ENCODE measurements at places on chromosomes 4 and X.

- DNase-seq, result no peak
Measured at GRCh38 chr4:184958127-184958922, 60.0 kb upstream of the HELT start.

- DNase-seq, result no peak
Measured at GRCh38 chrX:119411959-119412358, 12.8 kb downstream of the SLC25A43 start.

- no peak for DNase-seq
Measured at GRCh38 chrX:135432881-135433521, 11.3 kb downstream of the SMIM10L2A start.

DNA sequence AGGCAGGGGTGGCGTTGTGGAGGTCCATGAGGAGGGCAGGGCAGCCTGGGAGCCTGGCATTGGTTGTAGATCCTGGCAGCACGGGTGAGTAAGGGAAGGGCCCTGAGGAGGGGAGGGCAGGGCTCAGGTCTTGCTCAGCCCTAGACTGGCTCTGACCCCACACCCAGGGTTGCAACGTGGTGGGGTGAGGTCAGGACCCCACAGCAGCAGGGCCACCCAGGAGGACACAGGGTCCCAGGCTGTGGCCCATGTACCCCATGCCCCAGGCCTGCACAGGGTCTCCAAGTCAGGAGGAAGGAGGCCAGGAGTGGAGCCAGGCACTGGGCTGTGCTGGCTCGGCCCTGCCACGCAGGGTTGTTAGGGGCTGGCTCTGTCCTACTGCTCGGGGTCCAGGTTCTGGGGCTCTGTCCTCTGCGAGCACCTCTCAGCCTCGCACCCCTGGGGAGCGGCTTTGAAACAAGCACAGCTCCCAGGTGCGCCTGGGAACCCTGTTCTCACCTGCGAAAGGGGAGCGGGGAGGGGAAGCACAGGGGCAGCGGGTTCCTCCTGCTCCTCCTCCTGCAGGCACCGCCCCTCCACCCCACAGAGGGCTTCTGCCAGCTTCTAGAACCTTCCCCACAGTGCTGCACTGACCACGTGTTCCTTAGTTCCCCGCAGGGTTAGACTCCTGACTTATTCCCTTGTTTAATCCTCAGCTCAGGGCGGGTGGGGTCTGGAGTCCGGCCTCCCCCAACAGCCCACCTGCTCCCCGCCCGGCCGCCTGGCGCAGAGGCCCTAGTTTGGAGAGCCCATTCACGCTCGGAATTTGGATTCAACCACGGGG is 20.4 kb downstream of the MSANTD1 start:
- no peak for DNase-seq

DNA sequence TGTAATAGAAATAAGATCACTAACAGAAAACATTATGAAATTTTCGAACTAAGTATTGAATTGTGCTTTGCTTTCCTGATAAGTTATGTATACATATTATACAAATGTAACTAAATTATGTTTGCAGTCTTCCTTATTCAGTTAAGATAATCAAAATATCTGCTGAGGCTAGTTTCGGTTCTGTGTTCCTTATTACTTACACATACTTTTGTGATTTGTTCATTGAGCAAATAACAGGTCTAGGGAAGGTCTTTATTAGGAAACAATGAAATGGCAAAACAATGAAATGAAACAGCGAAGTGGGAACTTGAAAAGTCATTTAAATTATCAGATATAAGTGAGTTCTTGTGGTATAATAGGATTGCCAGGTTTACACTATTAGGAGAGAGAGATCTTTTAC is 352.4 kb downstream of the GRIA2 start:
- no peak for DNase-seq

- DNase-seq, result no peak
Measured at GRCh38 chrX:55132416-55132815, 43.6 kb downstream of the PAGE2 start.

- DNase-seq, result peak; percentile 12
Measured at GRCh38 chr4:40055863-40056715, 561 bp upstream of the N4BP2 start.

DNA sequence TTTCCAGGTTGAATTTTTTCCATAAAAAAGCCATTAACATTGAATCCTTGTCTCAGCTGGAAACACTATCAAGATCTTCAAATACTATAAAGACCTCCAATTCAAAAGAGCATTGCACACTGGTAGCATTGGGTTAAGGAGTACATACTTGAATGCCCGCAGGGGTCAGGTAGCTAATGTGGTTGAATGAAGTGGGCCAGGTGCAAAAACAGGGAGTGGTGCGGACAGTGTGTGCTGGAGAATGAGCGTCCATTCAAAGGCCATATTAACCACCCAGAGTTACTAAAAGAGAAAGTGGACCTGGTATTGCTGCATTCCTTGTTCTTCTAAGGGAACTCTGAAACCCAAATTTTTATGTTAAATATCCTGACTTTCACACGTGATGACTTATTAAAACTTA is 91.6 kb downstream of the NYX start:
- no peak for DNase-seq

DNA sequence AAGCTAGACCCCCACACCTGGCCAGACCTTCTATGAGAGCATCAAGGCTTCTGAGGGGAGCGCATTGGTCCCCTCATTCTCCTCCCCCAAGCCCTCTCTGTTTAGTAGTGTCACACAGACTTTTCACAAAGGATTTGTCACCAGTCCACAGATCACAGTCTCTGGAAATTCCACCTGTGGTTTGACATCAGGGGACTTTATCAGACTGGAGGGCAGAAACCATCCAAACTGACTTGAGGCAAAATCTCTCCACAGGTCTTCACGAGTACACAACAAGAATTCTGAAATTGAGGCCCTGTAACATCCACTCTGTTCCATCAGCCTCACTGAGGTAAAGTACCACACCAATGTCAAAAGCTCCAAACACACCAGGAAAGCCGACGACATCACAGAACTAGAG is 112.5 kb downstream of the SH3KBP1 start:
- no peak for DNase-seq

DNA sequence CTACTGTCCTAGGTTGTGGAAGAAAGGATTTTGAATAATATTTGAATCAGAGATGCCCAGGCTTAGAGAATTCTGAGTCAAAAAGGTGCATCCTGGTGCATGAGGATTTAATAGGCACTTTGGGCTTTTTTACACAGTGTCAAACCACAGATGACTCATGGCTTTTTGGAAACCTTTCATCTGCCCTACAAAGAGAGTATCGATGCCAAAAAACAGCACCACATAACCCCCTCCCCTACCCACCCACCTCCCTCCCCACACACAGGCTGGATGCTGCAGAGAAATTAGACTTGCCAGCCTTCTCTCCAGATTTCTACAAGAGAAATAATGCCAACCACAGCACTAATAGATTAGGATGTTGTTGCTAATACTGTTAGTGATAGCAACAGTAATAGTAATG is 779.3 kb downstream of the NLGN4X start:
- DNase-seq, result no peak

DNA sequence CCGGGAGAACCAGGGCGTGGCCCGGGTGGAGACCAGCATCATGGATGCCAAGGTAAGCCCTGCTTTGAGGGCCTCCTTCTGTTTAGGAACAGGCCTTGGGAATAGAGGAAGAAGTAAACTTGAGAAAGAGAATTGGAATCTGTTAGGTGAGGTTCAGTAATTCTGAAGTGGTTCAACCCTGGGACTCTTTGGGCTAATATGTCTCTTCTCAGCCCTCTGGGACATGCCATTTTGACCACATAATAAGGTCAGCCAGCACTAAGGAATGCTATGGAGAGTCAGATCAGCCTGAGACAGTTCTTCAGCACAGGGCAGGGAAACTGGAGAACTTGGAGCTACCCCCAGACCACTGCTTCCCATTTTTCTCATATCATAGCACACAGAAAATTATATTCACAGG is 63.3 kb upstream of the PRPS1 start:
- DNase-seq, result no peak

- no peak for DNase-seq
Measured at GRCh38 chr4:162921178-162921785, 245.4 kb downstream of the NAF1 start.

Measured in NCI-H1930 (cell line).